ENCODE measurements at places on chromosomes 1 and 21.

- DNase-seq, result no peak
Measured at GRCh38 chr1:220521778-220522177, 6.2 kb upstream of the MARK1 start.

GRCh38 chr1:200265104-200265503, 144.7 kb downstream of the ZNF281 start:
- DNase-seq, result no peak

DNA sequence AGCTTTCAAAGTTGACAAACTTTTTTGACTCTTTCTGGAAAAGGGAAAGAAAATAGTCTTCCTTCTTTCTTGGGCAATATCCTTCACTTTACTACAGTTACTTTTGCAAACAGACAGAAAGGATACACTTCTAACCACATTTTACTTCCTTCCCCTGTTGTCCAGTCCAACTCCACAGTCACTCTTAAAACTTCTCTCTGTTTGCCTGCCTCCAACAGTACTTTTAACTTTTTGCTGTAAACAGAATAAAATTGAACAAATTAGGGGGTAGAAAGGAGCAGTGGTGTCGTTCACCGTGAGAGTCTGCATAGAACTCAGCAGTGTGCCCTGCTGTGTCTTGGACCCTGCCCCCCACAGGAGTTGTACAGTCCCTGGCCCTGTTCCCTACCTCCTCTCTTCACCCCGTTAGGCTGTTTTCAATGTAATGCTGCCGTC, 160.8 kb upstream of the SGIP1 start:
- DNase-seq, result no peak

GRCh38 chr1:71649608-71650007, 568.8 kb upstream of the ZRANB2 start:
- DNase-seq, result no peak

GRCh38 chr1:159436469-159436868, 3.1 kb upstream of the OR10J1 start:
- no peak for DNase-seq

GRCh38 chr1:177511036-177511435, 340.3 kb downstream of the BRINP2 start:
- peak; percentile 45 for DNase-seq
